Non-pigmented ciliary epithelial cell (primary cell): ENCODE measurements at places on chromosomes 13 and 19.

GRCh38 chr13:27708325-27708724, 84.0 kb upstream of the GSX1 start:
- DNase-seq = no peak

- no peak for DNase-seq
Measured at GRCh38 chr13:22644941-22645340, 535.8 kb upstream of the SGCG start.

- no peak for DNase-seq
Measured at GRCh38 chr19:2087621-2088100, 8.5 kb downstream of the MOB3A start.

DNA sequence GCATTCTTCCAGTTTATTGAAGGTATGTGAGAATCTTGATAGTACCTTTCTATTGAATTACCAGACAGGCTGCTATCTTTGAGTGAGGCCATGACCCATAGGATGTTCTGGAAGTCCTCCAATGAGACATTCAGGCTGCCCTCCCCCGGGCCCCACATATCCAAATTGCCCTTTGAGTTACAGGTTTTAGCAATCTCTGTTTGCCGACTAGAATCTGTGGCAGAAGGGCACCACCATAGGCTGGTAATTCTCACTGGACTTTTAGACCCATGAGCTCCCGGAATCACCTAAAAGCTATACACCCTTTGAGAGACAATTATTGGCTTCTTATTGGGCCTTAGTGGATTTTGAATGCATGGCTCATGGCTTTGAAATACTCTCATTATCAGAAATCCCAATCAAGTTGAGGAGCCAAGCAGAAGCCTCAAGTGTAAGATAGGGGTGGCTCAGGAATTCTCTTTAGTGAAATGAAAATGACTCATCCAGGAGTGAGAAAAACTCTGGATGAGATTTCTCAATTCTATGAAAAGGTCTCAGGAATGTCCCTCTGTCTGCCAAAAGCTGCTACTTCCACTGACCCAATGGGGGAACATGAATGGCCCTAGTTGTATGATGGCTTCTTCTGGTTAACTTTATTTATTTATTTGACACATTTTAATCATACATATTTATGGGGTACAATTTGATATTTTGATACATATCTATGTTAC, 172.1 kb upstream of the CSNK1A1L start:
- DNase-seq = no peak

GRCh38 chr13:31424130-31424729, 224.5 kb downstream of the B3GLCT start:
- peak; percentile 34 for DNase-seq

- DNase-seq = no peak
Measured at GRCh38 chr19:15357906-15358305, 21.7 kb downstream of the AKAP8 start.

DNA sequence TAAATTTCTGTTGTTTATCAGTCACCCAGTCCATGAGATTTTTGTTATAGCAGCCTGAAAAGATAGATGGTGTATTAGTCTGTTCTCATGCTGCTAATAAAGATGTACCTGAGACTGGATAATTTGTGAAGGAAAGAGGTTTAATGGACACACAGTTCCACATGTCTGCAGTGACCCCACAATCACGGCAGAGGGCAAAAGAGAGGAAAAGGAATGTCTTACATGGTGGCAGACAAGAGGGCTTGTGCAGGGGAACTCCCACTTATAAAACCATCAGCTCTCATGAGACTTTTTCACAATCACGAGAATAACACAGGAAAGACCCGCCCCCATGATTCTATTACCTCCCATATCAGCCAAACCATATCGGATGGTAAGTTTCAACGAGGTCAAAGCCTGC, 309.2 kb downstream of the LIG4 start:
- DNase-seq = no peak

DNA sequence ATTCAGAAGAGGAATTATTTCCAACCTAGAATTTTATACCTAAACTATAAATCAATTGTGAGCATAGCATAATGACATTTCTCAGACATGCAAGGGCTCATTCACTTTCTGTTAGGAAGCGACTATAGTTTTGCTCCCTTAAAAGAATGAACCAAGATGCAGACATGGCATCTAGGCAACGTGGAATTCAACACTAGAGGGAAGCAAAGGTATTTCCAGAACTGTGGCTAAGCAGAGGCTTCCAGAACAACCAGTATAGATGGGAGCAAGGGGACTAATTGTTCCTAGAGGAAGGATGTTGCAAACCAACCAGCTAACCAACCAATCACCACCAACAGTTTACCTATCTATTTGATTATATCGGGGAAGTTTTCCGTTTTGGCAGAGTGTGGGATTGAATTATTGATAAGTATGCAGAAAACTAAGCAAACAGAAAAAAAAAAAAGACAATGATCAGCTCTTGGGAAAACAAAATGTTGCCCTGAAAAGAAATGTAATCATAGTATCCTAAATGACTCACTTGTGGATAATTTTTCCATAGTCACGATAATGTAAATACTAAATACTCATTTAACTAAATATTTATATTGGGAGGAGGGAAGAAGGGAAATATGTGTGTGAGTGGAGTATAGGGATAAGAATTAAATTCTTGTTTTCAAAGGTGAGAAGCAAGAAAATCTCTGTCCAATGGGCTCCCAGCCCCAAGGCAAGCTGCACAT, 21.1 kb downstream of the ARL11 start:
- no peak for DNase-seq

GRCh38 chr19:3604987-3605343, 1.7 kb downstream of the TBXA2R start:
- DNase-seq = no peak

- DNase-seq = no peak
Measured at GRCh38 chr19:41638641-41639081, 11.8 kb upstream of the CEACAM4 start.

DNA sequence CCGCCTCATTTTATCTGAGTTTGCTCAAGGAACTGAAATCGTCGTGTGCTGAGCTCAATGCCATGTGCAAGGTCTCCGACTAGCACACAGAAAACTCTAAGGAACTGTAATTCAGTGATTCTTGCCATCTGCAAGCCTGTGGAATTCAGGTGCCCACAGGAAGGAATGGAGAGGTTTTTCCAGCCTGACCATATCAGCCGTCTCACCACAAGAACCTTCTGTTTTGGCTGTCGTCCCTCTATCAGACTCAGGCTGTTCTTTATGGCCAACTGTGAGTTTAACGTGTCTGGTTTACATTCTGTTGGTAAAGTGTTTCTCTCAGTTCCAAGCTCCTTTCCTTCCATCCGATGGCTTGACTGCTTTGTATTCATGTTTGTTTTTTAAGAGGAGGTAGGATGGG, 293.5 kb downstream of the SPRY2 start:
- DNase-seq = peak; percentile 60

- DNase-seq = no peak
Measured at GRCh38 chr13:27128825-27129627, 42.6 kb downstream of the USP12 start.

DNA sequence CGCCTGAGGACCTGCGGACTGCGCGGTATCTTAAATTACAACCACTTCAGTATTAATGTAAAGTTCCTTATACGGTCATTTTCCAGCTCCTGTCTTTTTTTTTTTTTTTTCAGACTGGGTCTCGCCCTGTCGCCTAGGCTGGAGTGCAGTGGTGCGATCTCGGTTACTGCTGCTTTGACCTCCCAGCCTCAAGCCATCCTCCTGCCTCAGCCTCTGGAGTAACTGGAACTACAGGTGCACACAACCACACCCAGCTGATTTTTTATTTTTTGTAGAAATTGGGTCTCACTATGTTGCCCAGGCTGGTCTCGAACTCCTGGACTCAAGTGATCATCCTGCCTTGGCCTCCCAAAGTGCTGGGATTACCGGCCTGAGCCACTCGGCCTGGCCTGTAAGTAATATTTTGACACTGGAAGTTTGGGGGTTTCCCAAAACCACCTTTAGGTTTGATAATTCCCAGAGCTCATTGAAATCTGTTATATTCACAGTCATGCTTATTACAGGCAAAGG, 406 bp upstream of the EID2B start:
- no peak for DNase-seq

DNA sequence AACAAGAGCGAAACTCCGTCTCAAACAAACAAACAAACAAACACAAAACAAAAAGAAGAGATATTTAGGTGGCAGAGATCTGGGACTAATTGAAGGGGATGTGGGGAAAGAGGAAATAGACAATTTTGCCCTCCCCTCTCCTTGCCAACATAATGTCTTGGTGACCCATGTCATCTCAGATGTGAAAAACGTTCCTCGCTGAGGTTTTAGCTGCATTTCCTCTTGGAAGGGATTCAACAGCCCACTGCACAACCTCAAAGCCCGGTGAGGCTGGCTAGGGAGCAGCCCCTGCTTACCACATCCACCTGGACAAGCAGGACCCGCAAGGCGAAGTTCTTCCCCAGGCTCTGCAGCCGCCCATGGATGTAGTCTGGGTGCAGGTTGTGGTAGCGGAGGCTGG, 4.9 kb downstream of the ERCC1 start:
- no peak for DNase-seq

- no peak for DNase-seq
Measured at GRCh38 chr13:65330287-65330686, 1899.8 kb downstream of the PCDH9 start.

- no peak for DNase-seq
Measured at GRCh38 chr13:90428522-90429210, 918.8 kb upstream of the MIR17HG start.

DNA sequence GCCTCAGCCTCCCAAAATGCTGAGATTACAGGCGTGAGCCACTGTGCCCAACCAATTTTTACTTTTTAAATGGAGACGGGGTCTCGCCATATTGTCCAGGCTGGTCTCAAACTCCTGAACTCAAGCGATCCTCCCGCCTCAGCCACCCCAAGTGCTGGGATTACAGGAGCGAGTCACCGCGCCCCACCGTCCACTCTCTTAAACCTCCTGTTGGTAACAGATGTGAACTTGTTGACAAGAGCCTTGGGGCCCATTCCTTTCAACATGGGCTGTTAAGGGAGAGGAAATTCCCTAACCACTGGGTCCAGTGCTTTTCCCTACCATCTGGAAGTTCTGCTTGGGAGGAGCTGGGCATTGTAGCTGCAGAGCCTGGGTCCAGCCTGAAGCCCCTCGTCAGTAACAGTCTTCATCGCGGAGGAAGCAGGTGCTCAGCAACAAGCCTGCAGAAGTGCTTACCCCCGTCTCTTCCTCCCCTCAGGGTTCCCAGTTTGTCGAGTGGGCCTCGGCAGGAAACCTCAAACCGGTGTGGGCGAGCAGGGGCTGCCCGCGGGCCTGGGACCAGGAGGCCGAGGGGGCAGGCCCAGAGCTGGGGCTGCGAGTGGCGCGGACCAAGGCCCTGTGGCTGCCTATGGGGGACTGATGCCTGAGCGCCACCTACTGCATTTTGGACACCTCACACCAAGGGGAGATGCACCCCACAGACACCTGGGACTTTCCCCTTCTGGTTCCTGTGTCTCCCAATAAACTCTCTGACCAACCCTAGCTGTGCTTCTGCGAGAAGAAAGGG, 4.0 kb upstream of the FLT3LG start:
- no peak for DNase-seq
